ENCODE measurements at places on chromosomes 2 and 18.
A peak's percentile ranks its signal among the peaks of the same experiment; 100 is the strongest.

DNA sequence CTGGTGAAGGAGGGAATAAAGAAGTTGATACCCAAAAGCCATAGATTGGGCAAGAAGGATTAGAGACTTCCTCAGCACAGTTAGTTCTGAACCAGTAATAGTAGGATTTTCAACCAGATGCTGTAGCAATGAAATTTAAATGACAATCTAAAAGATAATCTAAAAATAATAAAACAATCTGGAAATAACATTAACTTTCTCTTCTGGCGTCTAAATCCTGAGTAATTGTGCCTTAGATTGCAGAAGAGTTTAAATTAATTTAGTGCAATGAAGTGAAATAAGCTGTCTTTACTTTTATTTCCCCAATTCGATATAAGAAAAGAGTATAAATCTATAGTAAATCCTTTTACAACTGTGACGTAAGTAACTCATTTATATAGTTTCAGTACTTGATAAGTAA is 186.8 kb upstream of the DOK6 start:
- DNase-seq = no peak

GRCh38 chr2:148604927-148605326 is 39.6 kb upstream of the EPC2 start:
- no peak for DNase-seq

DNA sequence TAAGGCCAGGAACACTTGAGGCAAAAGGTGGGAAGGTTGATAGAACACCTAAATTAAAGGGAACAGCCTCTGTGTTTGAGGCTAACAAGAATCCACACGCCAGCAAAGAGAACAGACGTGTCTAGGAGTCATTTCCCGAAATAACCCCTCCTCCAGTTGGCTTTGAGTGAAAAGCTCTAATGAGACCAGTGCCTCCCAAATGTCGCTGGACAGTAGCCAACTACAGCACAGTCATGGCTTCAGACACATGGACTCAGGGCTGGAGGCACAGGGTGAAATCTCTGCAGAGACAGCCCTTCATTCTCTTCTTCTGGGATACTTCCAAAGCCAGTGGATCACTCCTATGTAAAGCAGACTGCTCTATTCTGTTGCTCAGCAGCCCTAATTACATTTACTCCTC is 49.6 kb downstream of the SOWAHC start:
- DNase-seq = no peak

GRCh38 chr2:23988371-23988770 is 21.5 kb upstream of the MFSD2B start:
- peak; percentile 25 for DNase-seq

- no peak for DNase-seq
Observed at GRCh38 chr18:60732143-60732542, 359.6 kb upstream of the MC4R start.

DNA sequence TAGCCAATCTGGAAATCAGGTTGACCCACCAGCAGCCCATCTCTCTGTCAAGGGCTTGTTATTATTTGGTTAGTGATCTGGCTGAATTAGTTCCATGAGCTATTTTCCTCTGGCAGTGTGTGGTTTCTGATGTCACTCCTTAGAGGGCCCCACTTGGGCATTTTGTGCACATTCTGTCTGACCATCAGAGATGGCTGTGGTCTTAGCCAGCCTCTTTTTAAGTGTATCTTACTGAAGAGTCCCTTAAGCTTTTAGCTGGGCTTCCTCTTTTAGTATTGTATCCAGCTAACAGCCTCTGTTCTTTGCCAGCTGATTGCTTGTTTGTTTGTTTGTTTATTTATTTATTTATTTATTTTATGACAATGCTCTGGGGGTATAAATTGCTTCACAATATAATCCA is 951.1 kb upstream of the CNTNAP5 start:
- DNase-seq = no peak

DNA sequence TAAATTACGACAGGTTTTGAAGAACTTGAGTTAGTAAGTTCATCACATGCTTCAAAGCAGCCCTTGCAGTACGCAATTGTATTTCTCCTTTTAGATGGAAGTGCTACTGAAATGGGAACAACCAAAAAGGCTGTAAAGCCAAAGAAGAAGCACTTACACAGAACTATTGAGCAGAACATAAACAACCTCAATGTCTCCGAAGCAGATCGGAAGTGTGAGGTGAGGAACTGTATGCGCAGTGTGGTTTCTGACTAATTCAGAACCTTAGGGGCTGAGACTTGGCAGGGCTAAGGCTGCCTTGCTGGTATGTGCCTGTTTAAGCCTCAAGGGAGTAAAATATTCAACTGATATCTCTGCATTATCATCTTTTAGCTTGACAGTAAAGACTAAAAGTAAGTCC is 8.4 kb downstream of the NCAPH start:
- DNase-seq = no peak

GRCh38 chr2:74694281-74694680 is 40.2 kb downstream of the SEMA4F start:
- no peak for DNase-seq

GRCh38 chr18:77750006-77750405 is 500.4 kb downstream of the GALR1 start:
- DNase-seq = no peak

DNA sequence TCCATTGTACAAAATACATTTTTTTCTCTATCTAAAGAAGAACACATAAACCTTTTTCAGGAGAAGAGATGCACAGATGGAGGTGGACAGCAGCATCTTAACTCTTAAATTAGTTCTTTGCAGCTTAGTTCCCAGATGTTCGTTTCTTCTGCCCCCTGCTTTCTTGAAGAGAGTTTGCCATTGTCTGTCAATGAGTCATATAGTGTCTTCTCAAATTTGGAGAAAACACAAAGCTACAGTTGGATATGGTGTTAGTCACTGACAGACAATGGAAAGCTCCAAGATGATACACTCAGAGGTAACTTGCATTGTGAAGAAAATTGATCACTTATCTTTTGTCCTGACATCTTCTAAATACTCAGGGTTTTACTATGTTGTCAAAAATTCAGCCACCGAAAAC is 48.8 kb upstream of the TMEFF2 start:
- DNase-seq = no peak

DNA sequence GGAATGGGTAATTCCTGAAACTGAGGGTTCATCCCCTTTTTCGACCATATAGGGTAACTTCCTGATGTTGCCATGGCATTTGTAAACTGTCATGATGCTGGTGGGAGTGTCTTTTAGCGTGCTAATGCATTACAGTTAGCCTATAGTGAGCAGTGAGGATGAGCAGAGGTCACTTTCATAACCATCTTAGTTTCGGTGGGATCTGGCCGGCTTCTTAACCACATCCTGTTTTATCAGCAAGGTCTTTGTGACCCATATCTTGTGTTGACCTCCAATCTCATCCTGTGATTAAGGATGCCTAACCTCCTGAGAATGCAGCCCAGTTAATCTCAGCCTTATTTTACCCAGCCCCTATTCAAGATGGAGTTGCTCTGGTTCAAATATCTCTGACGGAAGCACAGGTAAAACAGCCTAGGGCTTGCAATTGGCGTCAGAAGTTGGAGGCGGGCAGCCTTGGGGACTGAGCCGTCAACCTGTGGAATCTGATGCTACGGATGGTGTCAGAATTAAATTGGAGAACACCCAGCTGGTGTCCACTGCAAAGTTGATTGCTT is 19.5 kb downstream of the RALBP1 start:
- DNase-seq = no peak

GRCh38 chr18:23077493-23078256 is 57.6 kb upstream of the CABLES1 start:
- no peak for DNase-seq

GRCh38 chr2:138421971-138422335 is 79.6 kb upstream of the SPOPL start:
- DNase-seq = no peak

DNA sequence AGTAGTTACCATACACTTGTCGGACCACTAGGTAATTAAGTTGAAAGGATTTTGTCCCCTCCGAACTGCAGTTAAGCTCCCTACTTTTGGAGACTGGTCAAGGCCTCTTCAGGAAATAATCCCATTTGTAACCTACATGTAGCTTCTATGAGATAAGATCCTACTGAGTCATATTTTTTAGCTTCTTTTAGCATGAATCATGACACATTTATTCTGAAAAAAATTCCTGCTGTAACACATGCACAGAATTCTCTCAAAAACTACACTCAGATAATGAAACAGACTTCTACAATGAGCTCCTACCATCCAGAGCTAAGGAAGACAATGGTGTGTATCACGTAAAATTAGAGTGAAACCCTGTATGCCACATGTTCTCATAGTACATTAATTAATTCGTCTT is 100.7 kb upstream of the CCDC195 start:
- DNase-seq = no peak

DNA sequence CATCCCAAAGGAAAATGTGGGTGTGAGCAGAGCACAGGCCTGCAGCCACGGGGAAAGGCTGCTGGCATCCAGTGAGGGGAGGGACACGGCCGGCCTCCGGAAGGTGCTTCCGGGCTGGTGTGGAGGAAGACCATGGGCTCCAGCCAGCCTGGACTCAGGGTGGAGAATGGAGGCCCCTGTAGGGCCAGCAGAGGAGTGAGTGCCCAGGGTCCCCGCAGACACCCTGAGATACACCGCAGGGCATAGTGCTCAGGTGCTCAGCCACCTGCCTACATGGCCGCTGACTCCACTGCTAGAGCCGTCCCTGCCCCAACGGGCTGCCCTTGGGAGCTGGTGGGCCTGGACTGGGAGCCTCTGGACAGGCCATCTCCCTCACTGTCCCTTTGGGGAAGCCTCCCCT is 28.5 kb upstream of the SNTG2 start:
- no peak for DNase-seq

DNA sequence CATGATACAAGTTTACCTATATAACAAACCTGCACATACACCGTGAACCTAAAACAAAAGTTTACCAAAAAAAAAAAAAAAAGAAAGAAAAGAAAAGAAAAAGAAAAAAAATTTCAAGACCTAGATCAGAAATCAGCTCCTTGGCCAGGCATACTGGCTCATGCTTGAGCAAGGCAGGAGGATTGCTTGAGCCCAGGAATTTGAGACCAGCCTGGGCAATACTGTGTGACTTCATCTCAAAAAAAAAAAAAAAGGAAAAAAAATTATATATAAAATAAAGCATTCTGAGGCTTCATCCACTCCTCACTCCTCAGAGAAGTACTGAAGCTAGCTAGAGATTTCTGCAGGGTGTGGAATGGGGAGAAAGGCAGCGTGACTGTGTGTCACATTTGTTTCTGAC is 11.8 kb upstream of the PROC start:
- no peak for DNase-seq

GRCh38 chr2:79271456-79271855 is 111.9 kb upstream of the REG3A start:
- no peak for DNase-seq

DNA sequence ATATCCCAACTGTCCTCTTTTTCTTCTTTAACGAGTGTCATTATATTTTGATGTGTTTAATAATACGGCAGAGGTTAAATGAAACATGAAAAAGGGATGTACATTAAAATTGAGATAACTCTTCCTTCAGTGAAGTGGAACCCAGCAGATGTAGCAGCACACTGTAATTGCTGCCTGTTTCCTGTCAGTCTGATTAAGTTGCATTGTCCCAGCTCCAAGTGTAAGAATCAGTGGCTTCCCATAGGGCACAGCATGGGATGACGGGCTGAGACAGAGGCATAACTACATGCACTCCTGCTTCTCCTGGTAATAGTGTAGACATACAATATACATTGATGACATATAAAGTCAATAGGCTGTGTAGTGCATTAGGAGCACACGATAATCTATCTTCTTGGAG is 175.8 kb upstream of the TCF4 start:
- no peak for DNase-seq

DNA sequence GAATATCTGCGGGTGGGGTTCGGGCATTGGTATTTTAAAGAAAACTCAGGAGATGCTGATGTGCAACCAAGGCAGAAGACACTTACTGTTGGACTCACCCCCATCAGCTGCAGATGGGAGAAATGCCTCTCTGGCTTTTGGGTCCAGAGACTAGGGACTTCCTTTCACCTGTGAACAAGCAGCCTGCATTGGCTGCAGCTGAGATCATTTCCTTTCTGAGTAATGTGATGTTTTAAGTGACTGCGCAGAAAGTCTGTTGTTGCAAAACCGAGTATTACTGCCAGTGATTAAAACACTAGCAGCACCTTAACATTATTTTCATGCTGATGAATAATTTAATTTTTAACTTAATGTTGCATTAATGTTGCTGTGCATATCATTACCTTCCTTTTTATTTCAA is 143.0 kb downstream of the TSN start:
- no peak for DNase-seq

DNA sequence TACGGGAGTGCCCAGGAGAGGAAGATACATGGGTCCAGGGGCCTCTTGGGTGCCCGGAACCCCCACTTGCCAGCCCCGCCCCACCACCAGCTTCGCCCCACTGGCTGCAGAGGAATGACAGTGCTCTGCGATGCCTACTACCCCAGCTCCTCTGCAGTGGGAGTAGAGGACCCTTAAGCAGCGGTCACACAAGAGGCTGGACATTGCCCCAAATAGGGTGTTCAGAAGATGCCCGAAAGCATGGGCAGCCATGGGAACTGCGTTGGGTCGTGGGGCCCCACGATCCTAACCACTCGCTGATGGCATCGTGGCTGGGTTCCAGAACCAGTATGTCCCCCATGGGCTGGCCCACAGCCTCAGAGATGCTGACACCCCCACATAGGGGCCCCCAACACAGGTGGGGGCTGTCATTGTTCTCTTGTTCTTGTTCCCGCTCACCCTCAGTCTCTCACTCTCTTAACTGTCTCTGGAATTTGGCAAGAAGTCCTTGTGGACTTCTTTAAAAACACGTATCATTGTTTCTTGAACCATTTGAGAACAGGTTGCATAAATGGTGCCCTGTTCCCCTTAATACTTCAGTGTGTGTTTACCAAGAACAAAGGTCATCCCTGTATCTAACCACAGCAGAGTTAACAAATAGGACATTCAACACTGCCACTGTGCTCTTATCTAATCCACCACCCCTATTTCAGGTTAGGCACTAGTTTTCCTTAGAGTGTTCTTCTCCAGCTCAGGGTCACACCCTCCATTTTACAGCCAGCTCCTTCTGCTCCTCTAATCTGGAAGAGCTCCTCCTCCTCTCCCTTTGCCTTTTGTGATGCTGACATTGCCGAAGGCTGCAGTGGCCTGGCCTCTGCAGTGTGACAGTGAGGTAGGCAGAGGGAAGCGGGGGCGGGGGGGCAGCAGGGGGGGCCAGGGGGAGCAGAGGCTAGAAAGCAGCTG is 76.3 kb downstream of the STPG4 start:
- DNase-seq = no peak

DNA sequence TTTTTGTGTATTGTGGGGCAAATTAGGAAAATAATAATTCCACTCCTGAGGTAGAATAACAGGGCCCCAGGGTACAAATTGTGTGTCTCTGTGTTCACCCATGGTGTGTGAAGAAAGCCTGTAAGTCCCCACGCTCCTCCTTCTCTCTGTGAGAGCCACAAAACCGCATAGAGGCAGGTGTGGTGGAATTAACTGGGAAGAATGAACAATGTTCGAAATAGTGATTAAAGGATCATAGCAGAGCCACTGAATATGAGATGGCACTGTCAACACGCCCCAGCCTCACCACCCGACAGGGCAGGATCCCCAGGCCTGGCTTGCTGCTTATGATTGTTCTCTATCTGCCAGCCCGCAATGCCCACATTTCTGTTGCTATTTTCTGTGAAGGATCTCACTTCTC is 14.1 kb downstream of the IL1RN start:
- DNase-seq = no peak
